ENCODE measurements at places on chromosomes 11 and 22.

- DNase-seq, result no peak
- H3K4me3 ChIP-seq, result no peak overlapping the region
- H3K36me3 ChIP-seq, result no peaks in the 10 kb centered on the region
These were observed 6.2 kb downstream of the SMTNL1 start for GRCh38 chr11:57543593-57543992.

DNA sequence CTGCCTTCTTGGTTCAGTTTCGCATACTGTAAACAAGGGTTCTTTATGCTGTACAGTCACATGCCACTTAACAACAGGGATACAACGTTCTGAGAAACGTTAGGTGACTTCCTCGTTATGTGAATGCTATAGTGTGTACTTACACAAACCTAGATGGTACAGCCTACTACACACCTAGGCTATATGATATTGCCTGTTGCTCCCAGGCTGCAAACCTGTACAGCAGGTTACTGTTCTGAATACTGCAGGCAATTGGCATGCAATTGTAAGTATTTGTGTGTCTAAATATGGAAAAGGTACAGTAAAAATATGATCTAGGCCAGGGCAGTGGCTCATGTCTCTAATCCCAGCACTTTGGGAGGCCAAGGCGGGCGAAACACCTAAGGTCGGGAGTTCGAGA, 85.7 kb upstream of the PRDM11 start:
- no peaks in the 10 kb centered on the region for H3K4me1 ChIP-seq
- H3K4me3 ChIP-seq, result no peak overlapping the region
- no peak overlapping the region for H3K27ac ChIP-seq
- H3K36me3 ChIP-seq, result no peaks in the 10 kb centered on the region

- H3K36me3 ChIP-seq, result no peaks in the 10 kb centered on the region
- DNase-seq, result peak; percentile 56
- peaks cover 66% of the 10 kb centered on the region for H3K4me1 ChIP-seq
- no peak overlapping the region for H3K27ac ChIP-seq
These were observed 5.4 kb upstream of the PAX6 start for GRCh38 chr11:31816468-31817053.

- H3K27ac ChIP-seq, result no peak overlapping the region
- no peaks in the 10 kb centered on the region for H3K27me3 ChIP-seq
- DNase-seq, result no peak
- no peak overlapping the region for H3K4me3 ChIP-seq
- no peaks in the 10 kb centered on the region for H3K36me3 ChIP-seq
These were observed 234.4 kb upstream of the MTNR1B start for GRCh38 chr11:92735039-92735438.

All from sigmoid colon (tissue), 7 donors.